ENCODE measurements at places on chromosomes 3 and 15.

- DNase-seq, result no peak
These were observed 60.6 kb upstream of the ARNT2 start for GRCh38 chr15:80343554-80343992.

GRCh38 chr15:37764733-37765191, 169.7 kb upstream of the TMCO5A start:
- no peak for DNase-seq

- DNase-seq, result no peak
These were observed 116.7 kb downstream of the ARRDC4 start for GRCh38 chr15:98077186-98077585.

- DNase-seq, result no peak
These were observed 160.9 kb upstream of the MME start for GRCh38 chr3:154919226-154919625.

- no peak for DNase-seq
These were observed 2.3 kb downstream of the INKA1 start for GRCh38 chr3:49805367-49805782.

DNA sequence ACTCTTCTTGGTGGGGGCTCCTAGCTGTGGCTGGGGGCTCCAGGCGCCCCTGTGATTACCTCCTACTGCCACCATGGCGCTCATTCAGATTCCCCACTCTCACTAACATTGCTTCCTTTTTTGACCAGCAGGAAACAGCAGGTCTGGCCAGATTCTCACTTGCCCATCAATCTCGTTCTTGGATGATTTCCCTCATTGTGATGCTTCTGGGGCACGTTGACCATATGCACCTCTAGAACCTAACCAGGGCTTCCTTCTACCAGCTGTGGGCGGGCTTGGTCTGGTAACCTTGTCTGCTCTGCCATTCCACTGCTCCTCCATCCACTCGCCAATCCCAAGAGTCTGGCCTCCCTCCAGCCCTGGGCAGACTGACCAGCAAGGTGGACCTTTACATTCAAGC, 35.9 kb upstream of the PTPN23 start:
- no peak for DNase-seq

DNA sequence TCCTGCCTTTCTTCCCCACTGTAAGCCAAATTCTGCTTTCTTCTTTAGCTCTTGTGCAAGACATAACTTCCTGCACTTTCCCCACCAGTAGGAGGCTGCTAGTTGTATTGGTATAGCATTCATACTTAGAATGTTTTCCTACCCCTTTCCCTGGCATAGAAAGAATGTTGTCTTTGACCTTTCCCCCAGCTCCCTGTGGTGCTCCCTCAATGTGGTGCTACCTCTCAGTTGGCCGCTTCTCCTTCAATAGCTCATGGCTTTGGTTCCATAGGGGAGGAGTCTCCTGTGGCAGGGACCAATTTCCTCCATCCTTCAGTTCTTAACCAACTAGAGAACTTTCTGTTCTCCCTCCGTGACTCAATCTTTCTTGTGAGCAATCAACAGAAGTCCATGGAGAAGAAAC, 67.5 kb upstream of the AKAP13 start:
- DNase-seq, result no peak

DNA sequence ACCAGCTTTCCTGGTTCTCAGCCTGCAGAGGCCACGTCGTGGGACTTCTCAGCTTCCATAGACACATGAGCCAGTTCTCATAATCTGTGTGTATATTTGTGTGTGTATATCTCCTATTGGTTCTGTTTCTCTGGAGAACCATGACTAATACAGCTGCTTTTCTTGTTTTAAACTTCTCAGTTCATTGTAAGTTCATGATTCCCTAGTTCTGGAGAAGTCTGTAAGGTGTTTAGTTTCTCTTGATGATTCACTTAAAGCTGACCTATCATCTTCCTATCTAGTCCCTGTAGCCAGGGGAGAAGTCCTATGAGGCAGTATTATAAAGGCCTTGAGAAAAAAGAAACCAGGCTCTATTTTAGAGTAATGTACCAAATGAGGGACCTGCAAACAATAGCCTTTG, 147.7 kb downstream of the RYR3 start:
- no peak for DNase-seq

GRCh38 chr15:76983590-76984375, 11.1 kb upstream of the PSTPIP1 start:
- DNase-seq, result no peak

DNA sequence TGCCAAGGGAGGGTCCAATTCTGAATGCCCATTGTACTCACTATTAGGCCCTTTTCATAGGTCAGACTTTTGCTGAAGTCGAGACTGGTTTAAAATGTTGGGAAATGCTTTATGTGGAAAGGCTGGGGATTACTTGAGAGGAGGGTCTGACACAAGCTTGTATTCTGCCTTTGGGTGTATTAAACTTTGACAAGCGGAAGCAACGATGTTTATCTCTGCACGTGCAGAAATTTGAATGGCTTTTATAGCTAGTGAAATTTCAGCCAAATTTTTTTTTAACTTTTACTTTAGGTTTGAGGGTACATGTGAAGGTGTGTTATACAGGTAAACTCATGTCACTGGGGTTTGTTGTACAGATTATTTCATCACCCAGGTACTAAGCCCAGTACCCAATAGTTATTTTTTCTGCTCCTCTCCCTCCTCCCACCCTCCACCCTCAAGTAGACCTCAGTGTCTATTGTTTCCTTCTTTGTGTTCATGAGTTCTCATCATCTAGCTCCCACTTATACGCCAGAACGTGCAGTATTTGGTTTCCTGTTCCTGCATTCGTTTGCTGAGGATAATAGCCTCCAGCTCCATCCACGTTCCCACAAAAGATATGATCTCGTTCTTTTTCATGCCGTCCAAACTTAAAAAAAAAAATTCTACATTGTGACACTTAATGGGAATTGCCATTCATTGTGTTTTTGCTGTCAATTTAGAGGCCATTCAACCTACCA, 223.0 kb upstream of the BHLHE40 start:
- DNase-seq, result no peak

DNA sequence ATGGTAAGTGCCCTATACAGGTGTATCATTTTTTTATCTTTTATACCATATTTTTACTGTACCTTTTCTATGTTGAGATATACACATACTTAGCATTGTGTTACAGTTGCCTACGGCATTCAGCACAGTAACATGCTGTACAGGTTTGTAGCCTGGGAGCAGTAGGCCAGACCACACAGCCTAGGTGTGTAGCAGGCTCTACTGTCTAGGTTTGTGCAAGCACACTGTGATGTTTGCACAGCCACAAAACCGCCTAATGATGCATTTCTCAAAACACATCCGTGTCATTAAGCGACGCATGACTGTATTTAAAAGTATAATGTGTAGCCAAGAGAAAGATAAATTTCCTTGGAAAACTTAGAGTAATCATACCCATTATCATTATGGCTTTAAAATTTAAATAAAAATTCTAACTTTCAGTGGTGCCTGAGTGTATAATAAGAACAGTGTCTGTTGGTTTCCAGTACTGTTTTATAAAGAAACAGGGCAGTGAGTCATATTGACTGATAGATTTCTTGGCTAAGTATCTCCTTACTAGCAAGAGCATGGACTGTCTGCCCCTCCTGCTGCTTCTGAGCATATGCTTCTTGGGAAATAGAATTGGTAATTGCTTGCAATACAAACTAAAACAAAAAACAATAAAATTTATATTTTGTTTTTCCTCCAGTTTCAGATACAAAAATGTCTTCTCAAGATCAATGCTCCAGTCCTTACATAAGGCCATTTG, 18.3 kb downstream of the CALML4 start:
- no peak for DNase-seq

DNA sequence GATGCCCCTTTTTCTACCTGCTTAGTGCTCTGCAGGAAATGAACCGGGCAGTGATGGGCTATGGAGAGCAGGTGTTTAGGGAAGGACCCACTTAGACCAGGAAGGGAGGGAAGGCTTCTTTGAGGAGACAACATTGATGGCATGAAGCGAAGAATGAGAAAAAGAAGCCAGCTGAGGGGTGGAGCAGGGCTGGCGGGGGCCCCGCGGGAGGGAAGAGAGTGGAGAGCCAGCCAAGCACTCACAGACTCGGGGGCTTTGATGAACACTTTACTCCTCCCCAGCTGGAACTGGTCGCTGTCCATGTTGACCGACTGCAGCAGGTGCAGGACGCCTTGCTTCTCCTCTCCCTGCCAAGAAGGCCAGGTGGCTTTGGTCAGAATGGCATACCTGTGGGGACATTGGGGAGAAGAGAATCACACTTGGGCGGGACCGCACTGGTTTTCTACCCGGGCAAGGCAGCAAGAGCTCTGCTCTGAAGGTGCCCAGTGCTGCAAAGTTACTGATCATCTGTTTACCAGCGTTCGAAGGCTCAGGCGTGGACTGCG, 28.4 kb upstream of the LDHAL6B start:
- DNase-seq, result no peak

GRCh38 chr3:71453822-71454511, 129.6 kb downstream of the FOXP1 start:
- DNase-seq, result no peak

- no peak for DNase-seq
These were observed 483.2 kb upstream of the TBL1XR1 start for GRCh38 chr3:177680472-177680821.

- no peak for DNase-seq
These were observed 292.6 kb downstream of the LRRC3B start for GRCh38 chr3:26915208-26915607.

GRCh38 chr3:49035281-49035680, 6.1 kb upstream of the IMPDH2 start:
- DNase-seq, result no peak

- no peak for DNase-seq
These were observed 249.3 kb upstream of the VEPH1 start for GRCh38 chr3:157752554-157752953.

DNA sequence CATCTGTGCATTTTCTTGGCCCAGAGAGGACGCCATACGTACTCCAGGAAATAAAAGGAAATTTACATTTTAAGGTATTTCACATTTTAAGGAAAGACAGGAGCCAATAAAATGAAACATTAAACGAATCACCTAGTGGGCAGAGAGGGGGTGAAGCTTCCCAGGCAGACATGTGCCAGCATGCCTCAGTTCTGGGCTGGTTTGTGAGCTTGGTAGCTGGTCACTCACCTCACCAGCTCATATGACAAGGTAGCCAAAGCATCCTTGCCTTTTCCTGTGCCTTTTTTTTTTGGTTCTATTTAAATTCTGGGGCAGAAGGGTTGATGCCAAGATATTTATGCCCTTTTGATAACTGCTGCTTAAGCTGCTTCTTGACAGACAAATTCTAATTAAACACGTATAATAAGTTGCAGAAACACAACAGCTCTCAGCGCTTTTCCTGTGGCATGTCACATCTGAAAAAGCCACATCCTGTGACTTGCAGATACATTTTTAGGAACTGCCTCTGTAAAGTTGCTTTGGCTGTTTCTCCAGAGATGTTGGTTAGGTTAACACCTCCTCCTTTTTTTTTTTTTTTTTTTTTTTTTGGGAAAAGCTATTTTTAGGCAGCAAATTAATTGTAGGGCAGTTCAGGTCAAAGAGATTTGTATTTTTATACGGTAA, 218.6 kb downstream of the PDCD6IP start:
- peak; percentile 15 for DNase-seq

GRCh38 chr15:57322602-57323250, 53.6 kb upstream of the CGNL1 start:
- no peak for DNase-seq

- DNase-seq, result no peak
These were observed 12.3 kb upstream of the CRBN start for GRCh38 chr3:3191675-3192285.

- DNase-seq, result no peak
These were observed 61.4 kb upstream of the IMPG2 start for GRCh38 chr3:101381809-101382208.

GRCh38 chr15:91679447-91679846, 174.1 kb upstream of the SLCO3A1 start:
- DNase-seq, result no peak

DNA sequence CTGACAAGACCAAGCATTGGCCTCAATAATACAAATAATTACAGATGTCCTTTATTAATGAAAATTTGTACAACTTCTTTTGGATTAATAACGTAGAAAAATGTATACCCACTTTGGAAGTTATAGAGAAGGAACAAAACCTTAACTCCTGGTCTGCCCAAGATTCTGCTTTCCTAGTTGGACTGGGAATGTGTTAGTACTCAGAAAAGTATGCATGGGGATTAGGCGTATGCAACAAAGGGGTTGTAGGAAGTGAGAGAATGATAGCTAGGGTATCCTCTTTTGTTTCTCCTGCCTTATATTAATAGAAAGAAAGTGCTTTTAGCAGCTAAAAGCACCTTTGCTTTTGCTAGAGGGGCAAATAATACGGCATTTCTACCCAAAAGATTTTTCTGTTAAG, 116.2 kb upstream of the LRRFIP2 start:
- no peak for DNase-seq

- DNase-seq, result no peak
These were observed 24.3 kb upstream of the MASP1 start for GRCh38 chr3:187315872-187316271.

DNA sequence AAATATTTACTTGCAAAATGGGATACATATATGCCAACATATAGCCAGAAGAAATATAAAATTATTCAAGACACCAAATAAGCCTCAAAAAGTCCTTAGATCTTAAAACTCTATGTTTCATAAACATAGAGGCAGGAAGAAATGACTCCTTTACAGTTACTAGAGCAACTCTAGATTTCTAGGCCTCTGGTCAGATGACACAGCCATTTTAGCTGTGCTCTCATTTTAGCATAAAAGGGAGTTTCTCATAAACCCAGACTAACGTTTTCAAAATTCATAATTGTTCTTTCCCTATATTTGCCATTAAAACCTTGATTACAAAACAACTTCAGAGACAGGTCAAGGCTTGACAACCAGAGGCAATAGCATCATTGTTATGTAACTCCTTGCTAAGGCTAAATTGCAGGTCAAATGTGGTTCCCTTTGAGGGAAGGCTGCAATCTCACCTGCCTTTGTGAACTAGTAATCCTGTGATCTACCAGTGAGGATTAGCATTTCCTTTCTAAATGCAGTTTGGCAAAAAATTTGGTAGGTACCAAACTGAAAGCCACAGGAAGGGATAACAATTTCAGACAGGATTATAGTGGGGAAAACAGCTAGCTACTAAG, 8.2 kb downstream of the THOC7 start:
- DNase-seq, result no peak

DNA sequence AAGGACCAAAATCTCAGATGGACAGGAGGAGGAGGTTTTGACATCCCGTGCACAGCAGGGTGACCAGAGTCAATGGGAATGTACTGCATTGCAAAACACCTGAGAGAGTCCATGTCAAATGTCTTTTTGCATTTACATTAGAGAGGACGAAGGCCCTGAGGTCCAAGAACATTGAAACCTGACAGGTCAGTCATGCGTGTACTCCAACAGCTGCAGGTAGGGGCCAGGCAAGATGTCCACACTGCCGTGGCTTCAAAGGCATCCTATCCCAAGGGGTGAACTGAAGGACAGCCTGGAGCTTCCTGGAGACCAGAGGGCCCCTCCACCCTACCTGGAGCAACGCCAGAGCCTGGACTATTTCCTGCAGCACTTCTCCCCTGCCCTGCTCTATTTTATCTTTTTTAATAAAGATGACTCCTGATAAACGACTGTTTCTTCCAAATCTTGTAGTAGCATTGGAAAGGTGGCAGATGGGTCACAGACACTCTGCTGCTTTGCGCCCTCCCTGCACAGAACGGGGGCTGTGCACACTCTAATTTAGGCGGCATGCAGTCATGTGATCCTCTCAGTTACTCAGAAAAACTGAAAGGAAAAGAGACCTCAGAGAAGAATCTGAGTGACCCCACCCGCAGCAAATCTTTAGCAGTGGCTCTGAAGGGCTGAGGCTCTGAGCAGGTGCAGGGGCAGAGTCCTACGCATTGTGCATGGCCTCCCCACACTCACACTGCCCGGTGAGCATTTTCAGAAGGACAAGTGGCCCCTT, 68.2 kb downstream of the HMCES start:
- no peak for DNase-seq

All from central memory CD8-positive, alpha-beta T cell (primary cell).